ENCODE measurements at places on chromosomes 6 and 20. TPM values are rescaled to one million over a fixed set of nuclear protein-coding genes. Genes with fewer than 3 reads are reported as not detected.

Gene MOG
- 0.25 TPM for total RNA-seq

Gene KIF16B
- total RNA-seq = 37.1 TPM

Gene TSPO2
- not detected for total RNA-seq

Gene ERVFRD-1
- total RNA-seq = not detected

Gene TFAP2D
- 0.49 TPM for total RNA-seq

Gene CRYBG1
- 0.49 TPM for total RNA-seq

Gene MCHR2
- 7.9 TPM for total RNA-seq

Gene MLN
- not detected for total RNA-seq

Gene KIFC1
- 1.7 TPM for total RNA-seq

Gene PTCRA
- not detected for total RNA-seq

Gene GSTA2
- total RNA-seq = not detected

Gene PLCB4
- 13.3 TPM for total RNA-seq

Gene CD93
- total RNA-seq = 11.3 TPM

Gene EDEM2
- total RNA-seq = 6.6 TPM

Gene FAM120B
- total RNA-seq = 36.4 TPM

Gene MAPK14
- total RNA-seq = 42.3 TPM

Gene ZSWIM3
- total RNA-seq = 8.6 TPM

Gene CCN6
- total RNA-seq = not detected

Gene HDGFL1
- total RNA-seq = under 0.01 TPM

Gene NMBR
- 4.7 TPM for total RNA-seq

Gene COX4I2
- total RNA-seq = not detected

Gene SGK2
- total RNA-seq = 0.74 TPM

Gene PPP1R3D
- total RNA-seq = 1.7 TPM

Gene ZNF165
- 0.49 TPM for total RNA-seq

Gene TAB2
- 36.6 TPM for total RNA-seq

Gene TUBB1
- total RNA-seq = 0.49 TPM

Gene TMEM63B
- 37.9 TPM for total RNA-seq

Gene OR2J2
- not detected for total RNA-seq

Gene SIRPG
- total RNA-seq = not detected

Gene SRXN1
- 8.9 TPM for total RNA-seq

Gene USP49
- 14.5 TPM for total RNA-seq

Gene LPA
- total RNA-seq = 0.25 TPM

Gene TBXT
- total RNA-seq = not detected

Gene FOXF2
- total RNA-seq = 1.2 TPM

Gene C20orf141
- not detected for total RNA-seq

Gene MAP1LC3A
- 49.2 TPM for total RNA-seq

Gene HLA-DRB5
- total RNA-seq = not detected

Gene ULBP3
- 8.4 TPM for total RNA-seq

Gene BAG2
- 1.5 TPM for total RNA-seq

Gene MYO6
- total RNA-seq = 20.9 TPM

Gene PDE7B
- 2.5 TPM for total RNA-seq

Gene HS3ST5
- total RNA-seq = 17.2 TPM

Gene PPP1R3G
- total RNA-seq = 1.5 TPM

Gene OPN5
- not detected for total RNA-seq

Gene COL9A1
- 4.7 TPM for total RNA-seq

Gene CCDC28A
- 7.4 TPM for total RNA-seq

Gene ADTRP
- 0.98 TPM for total RNA-seq

Gene CEP85L
- total RNA-seq = 24.3 TPM

Gene ACTL10
- total RNA-seq = 0.74 TPM

Gene SLC35B3
- total RNA-seq = 10.1 TPM

Gene JPH2
- total RNA-seq = under 0.01 TPM

Gene LGSN
- total RNA-seq = 0.25 TPM

Gene SRSF3
- 135 TPM for total RNA-seq

Gene GNAS-AS1
- total RNA-seq = 0.49 TPM

Measured in temporal lobe (tissue), 4 donors.